Activated CD4-positive, alpha-beta T cell treated with anti-CD3 and anti-CD28 coated beads, Interleukin-2, amount 10 ng/mL, durations not matched to agents 24 days and 14 days (primary cell): ENCODE measurements at places on chromosomes 12 and 14.

GRCh38 chr12:90298289-90298948, 589.8 kb upstream of the ATP2B1 start:
- no peak for DNase-seq

DNA sequence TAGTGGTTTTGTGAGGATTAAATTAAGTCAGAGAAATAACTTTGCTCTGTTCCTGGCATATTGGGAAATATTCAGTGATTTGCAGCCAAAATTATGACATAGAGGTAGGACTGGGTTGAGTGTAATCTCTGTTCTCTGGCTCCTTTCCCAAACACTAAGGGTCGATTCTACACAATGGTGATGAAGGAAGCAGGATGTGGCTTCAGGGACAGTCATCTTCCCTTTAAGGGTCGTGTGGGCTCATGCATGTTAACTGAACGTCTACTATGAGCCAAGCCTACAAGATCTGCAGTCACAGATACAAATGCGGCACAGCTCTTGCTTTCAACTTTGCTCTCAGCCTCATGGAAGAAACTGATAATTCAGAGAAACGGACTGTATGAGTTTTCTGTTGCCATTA, 381.6 kb downstream of the VRK1 start:
- DNase-seq: no peak

GRCh38 chr12:21925296-21925913, 15.8 kb downstream of the ABCC9 start:
- no peak for DNase-seq

DNA sequence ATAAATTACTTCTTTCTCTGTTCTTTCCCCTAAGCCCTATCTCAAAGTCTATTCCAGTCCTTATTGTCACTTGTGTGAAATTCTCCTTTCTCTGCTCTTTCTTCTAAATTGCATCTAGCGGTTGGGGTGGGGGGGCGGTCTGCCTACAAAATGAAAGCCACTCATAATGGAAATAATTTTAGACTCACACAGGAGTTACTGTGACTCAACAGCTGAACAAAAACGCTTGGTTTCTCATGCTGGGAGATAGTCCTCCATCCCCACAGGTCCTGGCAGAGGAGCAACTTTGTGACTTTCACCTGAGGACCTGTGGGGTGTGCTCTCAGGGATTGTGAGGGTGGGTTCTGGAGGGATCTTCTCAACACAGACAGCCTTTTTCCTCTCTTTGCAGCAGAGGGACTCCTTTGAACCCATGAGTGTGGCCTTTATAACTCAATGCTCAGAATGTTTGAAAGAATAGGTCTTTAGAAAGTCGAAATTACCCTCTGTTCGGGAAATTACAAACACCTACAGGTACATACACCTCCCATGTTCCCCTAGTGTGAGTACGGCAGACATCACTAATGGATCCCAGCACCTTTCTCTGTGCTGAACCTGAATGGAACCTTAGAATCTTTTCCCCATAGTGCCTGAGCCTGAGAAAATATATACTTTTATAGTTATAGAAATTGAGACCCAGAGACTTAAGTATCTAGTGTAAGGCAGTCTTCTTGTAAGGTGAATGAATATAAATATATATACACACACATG, 109.7 kb downstream of the CHST11 start:
- no peak for DNase-seq

DNA sequence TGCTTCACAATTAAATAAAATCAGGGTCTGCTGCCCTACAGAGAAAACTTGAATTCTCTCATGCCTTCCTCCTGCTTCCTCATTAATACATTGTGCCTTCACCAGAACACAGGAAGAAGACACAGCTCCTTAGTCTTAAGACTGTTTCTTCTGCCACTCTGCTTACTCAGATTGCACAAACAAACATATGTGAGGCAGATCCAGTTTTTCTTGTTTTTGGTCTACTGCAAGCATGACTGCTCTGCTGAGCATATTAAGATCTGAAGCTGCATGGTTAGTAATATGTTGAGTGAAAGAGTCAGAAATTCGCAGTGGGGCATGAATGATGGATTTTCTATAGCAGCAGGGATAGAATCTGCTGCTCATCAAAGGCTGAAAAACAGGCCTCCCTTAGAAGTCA, 321.1 kb upstream of the STXBP6 start:
- no peak for DNase-seq

DNA sequence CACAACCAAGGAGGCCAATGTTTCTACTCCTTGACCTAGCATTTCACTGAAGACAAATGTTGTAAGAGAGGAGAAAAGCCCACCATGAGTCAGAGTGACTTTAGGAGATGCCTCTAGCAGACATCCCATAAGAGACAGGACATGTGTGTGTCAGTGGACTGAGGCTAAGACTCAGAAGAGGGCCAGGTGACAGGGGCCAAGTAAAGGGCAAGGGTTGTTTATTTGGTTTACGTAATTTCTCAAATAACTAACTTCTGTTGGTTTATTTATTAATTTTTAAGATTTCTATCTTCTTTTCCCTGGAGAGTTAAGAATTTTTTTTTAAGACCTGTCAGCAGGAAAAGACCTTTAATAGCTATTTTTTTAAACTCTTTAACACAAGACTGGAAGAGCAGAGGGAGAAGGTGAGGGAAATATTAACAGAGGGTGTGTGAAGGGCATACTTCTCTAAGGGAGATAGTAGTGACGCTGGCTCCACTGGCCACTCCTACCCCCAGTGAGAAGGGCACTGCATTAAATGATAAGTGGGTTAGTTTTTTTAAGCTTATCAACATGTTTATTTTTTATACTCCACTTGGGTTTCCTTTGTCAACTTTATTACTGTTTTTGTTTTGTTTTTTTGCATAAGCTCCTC, 3.4 kb downstream of the PNP start:
- no peak for DNase-seq

- DNase-seq: no peak
Measured at GRCh38 chr14:102215071-102215470, 75.4 kb downstream of the WDR20 start.

DNA sequence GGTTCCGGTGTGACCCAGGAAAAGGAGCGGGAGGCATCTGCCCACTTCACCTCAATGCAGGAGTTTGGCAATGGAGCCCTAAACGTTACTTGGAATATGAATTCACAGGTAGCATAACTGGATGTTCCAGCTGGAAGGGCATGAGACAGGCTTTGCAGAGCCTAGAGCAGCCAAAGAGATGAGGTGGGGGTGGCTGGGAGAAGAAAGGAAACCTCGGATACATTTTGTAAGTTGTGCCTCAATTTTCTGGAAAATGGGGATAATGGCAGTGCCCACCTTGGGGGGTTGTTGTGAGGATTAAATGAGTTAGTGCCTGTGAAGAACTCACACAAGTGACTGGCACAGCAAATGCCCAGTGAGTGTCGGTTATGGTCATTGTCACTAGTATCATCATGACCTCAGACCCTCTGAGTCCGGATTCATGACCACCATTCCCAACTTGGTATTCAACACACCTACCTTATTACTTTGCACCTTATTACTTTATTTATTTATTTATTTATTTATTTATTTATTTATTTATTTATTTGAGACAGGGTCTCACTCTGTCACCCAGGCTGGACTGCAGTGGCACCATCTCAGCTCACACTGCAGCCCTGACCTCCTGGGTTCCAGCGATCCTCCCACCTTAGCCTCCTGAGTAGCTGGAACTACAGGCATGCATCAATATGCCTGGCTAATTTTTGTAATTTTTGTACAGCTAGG, 56.0 kb downstream of the CLMN start:
- no peak for DNase-seq

GRCh38 chr14:95058491-95058890, 98.8 kb downstream of the DICER1 start:
- DNase-seq: no peak

- no peak for DNase-seq
Measured at GRCh38 chr12:113325916-113326315, 9.0 kb downstream of the SLC8B1 start.

DNA sequence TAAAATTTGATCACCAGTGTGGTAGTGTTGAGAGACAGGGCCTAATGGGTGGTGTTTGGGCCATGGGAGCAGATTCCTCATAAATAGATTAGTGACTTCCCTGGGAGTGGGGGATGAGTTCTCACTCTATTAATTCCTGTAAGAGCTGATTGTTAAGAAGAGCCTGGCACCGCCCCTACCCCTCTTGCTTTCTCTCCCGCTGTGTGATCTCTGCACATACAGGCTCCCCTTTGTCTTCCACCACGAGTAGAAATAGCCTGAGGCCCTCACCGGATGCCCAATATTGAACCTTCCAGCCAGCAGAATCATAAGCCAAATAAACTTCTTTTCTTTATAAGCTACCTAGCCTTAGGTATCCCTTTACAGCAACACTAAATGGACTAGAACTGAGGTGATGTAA, 31.9 kb upstream of the CAND1 start:
- DNase-seq: no peak

DNA sequence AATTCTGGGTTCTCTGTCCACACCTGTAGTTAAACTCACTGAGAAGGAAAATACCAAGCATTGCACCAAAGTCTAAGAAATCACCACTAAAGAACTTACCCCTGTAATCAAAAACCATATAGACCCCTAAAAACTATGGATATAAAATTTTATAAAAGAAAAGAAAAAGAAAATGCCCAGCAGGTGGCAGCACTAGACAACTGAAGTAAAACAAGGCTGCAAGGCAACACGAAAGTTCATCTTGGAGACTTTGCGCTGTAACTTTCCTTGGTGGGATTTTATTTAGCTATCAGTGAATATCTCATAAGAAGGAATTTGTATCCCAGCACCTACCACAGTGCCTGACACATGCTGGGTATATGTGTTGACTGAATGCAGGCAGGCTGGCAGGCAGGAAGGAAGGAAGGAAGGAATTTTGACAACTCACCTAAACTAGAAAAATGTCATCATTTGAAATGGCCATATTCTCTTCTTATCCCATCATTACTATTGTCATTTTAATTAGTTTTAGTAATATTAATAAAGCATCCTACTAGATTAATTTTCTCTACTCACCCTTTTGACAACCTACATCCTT, 68.2 kb upstream of the ETV6 start:
- DNase-seq: peak; percentile 90

DNA sequence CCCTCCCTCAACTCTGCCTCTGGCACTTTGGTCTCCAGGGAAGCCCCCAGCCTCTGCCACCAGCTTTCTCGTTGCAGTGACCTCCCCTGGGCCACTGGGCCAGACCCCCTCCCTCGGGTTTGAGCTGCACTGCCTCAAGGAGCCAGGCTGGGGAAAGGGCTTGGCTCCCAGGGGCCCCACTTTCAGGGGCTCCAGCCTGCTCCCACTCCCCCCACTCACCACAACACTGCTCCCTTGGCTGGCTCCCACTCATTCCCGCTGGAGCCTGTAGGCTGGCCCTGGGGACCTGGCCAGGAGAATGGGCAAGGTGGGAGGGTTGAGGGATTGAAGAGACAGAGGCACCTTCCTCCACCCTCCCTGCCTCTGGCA, 19.3 kb upstream of the KIF26A start:
- no peak for DNase-seq

- no peak for DNase-seq
Measured at GRCh38 chr14:95500772-95501401, 15.6 kb downstream of the SYNE3 start.

DNA sequence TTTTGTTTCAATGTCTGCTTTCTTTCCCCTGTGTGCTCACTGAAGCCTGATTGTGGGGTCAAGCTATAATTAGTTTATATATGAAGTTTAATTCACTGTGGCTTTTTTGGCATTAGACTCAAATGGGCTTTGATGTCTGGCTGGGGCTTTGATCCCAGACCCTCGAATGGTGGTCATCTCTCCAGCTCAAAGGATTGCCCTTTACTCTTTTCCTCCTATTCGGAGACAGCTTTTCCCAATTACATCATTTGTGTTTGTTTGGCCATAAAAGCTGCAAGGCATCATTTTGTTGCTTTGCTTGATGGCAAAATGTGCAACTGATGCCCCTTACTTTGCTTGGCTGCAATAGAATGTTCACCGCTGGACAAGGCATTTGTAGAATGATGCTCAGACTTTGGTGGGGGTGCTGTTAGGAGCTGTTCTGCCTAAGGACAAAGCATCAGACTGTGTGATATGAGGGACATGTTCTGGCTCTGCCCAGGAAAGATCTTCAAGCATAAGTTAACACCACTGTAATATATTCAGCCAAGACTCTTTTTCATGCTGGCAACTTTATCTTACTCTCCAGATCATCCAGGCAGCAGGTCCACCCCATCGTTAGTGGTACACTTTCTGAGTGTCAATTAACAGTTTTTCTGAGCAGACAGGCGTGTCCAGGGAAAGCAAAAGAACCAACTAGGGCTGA, 3.2 kb upstream of the DACT1 start:
- no peak for DNase-seq

GRCh38 chr14:96080571-96080970, 41.4 kb downstream of the C14orf132 start:
- DNase-seq: no peak

DNA sequence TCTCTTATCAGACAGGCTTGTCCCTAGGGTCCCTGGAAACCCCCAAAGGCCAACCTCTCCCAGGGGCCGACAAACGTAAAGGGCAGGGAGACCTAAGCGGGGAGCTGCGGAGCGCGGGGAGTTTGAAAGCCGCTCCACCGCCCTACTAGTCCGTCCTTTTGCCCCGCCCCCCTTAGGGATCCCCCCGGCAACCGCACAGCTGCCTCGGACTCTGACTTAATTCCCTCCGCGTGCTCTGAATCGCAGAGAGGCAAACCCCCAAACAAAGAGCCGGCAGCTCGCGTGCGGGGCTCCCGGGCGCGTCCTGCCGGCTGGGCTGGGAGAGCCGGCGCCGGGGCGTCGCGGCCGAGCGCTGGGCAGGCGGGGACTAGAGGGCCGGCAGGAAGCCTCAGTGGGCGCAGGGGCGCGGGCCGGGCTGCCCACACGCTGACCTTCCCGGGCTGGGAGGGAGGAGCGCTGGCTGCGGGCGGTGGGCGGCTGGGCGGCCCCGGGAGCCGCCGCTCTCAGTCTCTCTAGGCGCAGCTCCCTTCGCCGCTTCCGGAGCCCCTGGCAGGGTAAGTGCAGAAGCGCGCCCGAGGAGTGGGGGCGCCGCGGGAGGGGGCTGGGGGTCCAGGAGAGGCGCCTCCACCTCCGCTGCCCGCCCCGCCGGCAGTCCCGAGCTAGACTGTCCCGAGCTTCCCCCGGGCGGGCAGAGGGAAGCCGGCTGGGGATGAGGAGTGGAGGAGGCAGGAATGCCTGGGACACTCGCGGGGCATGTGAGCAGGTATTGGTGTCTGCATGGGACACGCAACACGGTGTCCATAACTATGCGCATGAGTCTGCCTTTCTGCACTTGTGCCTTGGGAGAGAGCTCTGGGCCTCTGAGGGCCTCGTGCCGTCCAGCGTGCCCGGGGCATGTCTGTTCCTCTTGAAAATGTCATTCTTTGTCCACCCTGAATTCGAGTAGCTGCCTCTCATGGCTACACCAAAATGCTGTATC, at the start of gene TSPAN11:
TSS of gene TSPAN11 (plus strand) at position 506 of the 979 bp plus-strand sequence. CDS start 27,244 bp downstream, outside the sequence.
- no peak for DNase-seq

DNA sequence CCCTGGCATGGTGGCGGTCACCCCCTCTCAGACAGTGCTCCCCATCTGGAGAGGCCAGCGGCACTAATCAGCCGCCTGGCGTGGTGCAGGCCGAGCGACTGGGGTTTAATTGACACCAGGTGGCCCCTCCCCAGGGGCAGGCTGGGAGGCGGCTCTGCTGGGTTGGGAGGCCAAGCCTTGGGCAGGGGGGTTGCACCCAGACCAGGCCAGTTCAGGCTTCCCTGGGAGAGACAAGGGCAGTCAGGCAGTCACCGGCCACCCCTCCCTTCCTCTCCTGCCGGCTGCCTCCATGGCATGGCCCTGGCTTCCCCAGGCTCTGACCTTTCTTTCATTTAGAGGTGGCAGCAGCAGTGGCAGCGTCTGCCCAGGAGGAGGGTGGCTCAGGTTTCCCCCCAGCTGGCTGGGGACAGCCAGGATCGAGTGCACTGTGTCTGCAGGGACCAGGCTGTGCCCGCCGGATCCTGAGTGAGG, 78.1 kb upstream of the NOS1 start:
- DNase-seq: no peak

- DNase-seq: peak; percentile 93
Measured at GRCh38 chr12:107607464-107608392, 77.9 kb upstream of the PWP1 start.
